ENCODE measurements at places on chromosomes 7 and 10.

DNA sequence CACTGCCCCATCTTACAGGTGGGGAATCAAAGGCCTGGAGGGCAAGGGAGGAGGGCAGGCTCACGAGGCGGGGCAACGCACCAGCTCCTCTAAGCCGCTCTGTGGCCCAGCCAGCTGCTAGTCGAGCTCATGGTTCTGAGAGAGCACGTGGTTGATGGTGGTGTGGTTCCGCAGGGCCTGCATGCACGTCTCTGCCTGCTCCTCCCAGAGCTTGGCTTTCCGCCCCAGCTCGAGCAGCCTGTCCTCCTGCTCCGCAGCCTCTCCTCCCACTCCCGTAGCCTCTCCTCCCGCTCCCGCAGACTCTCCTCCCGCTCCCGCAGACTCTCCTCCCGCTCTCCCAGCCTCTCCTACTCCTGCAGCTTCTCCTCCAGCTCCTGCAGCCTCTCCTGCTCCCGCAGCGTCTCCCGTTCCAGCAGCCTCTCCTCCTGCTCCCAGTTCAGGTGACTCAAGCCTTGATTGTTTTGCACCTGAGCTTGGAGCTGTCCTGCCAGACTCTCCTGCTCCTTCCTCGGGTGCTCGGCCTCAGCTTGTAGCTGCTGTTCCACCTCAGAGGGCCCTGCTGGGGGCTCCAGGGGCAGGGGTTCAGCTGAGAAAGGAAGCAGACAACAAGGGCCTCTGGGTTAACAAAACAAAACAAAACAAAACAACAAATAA lies 19.1 kb upstream of the MTPAP start:
- DNase-seq = no peak

DNA sequence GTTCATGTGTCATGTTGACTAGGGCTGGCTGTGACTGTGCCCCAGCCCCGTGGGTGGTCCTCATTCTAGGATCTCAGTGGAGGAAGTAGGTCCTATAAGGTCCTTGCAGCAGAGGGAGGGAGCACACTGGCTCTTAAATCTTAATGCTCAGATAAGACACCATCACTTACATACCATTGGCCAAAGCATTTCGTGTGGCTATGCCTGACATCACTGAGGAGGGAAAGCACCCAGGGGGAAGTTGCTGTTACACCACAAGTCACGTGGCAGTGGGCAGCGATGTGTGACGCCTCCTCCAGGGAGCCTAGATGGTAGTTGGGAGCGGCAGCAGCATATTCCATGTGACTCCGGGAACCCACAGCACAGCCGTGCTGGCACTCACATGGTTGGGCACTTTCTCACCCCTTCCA lies 224.7 kb upstream of the SH2B2 start:
- peak; percentile 76 for DNase-seq

GRCh38 chr7:112930787-112931186 lies 140.6 kb upstream of the TMEM168 start:
- no peak for DNase-seq

GRCh38 chr7:63030061-63030460 lies 968.6 kb upstream of the ZNF722 start:
- DNase-seq = no peak

DNA sequence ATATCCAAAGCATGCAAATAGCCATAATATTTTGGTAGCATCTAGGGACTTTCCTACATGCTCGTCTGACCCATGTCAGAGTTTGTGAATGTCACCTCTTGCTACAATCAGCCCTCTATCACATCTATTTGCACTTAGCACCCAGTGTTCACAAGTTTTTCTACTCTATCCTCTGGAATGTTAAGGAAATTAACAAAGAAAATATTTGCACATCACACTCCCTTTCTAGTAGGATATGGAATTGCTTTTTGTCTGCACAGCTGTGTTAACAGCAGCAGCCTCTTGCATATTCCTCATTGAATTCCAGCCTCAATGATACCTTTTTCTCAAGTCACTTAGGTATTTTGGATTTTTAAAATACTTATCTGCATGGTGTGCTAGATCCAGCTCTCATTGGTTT lies 403.1 kb upstream of the SEMA3C start:
- DNase-seq = no peak

GRCh38 chr7:8998762-8999161 lies 565.4 kb downstream of the NXPH1 start:
- no peak for DNase-seq

DNA sequence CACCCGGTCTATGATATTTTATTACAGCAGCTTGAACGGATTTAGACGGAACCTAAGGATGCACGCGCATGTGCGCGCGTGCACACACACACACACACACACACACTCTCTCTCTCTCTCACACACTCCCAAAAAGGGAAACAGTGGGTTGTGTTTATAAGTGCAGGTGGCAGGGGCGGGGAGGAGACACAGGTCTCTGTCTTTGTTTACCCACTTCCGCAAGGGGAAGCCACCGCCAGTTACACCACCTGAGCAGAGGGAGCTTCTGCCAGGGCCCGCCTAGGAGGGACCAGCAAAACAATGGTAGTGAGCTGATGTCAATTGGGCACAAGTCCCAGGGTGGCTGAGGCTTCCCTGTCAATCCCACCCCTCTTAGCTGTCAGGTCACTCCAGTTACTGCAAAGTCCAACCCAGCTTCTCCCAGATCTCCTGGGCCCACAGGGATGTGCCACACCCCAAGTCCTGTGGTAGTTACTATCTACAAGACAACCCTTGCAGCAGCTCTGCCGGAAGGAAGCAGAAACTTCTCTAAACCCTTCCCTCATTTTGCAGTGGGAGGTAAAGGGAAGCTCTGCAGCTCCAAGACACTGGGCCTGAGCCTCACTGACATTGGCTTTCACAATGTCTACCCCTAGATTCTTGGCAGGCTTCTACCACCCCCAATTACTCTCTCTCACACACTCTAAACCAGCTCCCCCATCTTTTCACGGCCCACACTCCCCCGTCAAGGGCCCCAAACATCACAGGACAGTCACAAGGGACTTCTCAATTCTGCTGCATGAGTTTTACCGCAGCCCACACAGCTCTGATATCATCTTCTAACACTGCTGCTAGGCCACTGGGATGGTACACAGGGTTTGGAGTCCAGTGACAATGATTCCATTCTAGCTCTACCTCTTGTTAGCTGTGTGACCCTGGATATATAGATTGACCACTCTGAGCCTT lies 17.6 kb downstream of the ANXA11 start:
- DNase-seq = no peak

GRCh38 chr10:47378183-47378510 lies 5.9 kb downstream of the ZNF488 start:
- no peak for DNase-seq
